ENCODE measurements at places on chromosomes 6 and 20.

DNA sequence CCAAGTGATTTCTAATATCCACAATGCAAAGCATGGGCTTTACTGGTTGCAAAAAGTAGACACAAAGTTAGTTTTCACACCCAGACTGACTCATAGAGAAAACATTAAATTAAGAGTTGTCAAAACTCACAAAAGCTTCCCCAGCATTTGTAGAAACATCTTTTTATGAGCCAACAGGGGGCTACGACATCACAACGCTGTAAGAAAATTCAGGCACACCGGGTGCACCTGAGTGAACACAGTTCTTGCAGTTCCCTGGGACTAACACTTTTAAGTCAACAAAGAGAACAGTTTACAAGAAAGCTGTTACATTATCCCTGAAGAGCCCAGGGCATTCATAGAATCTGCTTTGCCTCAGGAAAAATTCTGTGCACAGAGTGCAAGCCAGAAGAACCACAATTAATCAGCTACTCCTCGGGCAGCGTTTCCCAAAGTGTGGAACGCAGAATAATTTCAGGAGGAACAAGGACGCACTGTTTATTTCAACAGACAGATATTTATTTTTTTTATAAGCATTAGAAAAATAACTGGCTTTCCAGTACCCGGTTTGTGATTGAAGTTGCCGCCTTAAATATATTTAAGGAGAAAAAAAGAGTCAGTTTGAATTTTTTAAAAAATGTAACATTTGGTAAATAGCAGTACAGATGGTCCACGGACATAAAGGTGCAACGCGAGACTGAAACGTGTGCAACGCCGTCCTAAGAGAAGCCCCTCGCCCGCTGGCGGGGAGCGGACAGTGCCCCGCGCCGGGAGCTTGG is 1.2 kb downstream of the NCOA5 start:
- no peak for DNase-seq

DNA sequence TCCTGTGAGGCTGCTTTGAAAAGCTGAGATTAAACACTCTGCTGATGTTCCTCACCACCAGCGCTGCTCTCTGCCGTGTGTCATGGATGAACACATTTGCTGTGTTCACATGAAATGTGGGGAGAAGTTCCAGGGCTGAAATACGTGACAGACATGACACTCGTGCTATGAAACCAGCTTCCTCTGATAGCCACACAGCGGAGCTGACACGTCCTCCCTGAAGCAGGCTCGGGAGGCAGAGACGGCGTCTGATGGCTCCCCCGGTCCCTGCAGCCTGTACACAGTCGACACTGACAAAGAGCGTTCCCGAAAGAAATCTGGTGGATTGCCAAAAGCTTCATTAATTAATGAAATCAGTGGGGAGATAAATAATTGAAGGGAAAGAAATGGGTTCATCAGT is 17.5 kb downstream of the AGPAT4 start:
- DNase-seq, result no peak

DNA sequence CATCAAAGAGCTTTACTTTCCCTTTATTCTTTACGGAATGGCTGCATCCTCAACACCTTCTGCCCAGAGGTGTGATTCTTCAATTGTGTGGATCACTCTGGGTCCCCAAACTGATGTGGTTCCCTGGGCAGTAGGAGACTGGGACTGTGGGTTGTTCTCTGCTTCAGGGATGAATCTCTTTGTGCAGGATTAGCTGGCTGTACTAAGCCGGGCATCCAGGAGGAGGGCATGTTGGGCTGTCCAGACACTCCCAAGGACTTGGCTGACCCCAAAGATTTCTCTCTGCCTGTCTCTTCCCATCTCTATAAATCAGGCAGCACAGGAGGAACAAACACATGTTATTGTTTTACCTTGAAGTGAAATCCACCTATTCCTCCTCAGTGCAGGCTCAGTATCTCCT is 15.3 kb downstream of the FARS2 start:
- no peak for DNase-seq

DNA sequence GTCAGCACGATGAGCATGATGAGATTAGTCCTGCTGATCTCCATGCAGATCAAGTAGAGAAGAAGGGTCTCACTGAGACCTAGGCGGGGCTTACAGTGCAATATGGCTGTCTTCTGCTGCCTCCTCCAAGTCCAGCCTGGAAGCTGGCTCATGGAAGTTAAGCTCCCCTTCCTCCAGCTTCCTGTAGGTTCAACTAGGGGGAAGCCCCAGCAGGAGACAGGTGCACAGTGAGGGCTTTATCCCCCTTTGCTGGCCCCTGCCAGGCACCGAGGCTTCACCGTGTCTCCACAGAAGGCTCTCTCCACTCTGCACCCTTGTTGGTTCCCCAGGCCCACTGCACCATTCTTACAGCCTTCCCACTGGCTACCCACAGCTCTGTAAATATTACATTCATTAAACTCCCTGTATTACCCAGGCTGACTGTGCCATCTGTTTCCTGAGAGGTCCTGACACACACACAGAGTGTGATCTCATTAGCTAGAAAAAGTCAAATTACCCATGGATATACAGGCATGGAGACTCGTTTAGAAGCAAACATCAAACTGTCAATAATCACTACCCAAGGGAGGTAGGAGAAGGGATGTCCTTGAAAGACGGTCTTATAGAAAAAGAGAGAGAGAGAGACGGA is 90.4 kb downstream of the SLC2A10 start:
- no peak for DNase-seq

- no peak for DNase-seq
Observed at GRCh38 chr6:424741-425417, 33.3 kb downstream of the IRF4 start.

DNA sequence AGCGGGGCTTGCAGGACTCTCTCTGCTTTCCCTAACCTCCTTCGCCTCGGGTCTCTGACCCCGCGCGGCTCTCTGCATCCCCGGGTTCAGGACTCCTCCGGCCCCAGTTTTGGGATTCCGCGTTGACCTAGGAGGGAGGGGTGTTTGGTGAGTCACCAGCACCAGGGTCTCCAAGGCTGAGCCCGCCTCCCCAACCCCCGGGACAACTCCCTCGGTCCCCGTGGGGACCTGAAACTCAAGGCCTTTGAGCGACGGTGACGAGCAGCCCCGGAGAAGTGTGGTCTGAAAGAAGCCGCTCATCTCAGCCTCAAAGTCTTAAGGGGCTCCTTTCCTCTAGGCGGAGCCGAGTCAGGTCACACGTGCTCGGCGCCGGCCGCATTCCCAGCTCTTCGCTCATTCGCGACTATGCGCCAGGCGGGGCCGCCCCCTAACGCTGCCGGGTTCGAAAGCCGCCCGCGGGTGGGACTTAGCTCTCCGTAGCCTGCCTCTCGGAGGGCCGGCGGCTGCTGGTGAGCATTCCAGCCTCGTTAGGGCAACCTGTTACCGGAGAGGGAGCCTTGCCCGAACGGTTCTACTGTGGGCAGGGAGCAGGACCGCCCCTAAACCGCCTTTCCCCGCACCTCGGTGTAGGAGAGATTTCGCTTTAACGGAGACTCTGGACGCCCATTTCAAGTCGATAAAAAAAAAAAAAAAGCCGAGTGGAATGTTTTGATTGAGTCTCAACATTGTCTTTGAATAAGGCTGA is 3.0 kb upstream of the PRDM13 start:
- DNase-seq, result no peak

DNA sequence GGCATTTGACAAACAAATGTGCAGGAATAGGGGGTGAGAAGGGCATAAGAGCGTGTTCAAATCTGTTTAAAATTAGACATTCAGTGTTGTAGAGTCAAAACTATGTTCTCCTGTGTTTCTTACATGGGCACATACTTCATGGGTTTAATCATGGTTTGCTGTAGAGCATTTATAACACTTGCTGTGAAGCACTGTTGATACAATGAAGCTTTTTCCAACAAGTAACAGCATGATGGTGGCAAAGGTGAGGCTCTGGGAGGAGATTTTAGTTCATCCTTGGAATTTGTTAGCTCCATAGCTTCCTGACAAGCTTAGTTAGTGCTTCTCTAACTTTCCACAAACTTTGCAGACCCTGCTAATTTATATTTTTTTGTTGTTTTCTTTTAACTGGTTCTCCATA is 900.7 kb downstream of the TFAP2A start:
- DNase-seq, result no peak

DNA sequence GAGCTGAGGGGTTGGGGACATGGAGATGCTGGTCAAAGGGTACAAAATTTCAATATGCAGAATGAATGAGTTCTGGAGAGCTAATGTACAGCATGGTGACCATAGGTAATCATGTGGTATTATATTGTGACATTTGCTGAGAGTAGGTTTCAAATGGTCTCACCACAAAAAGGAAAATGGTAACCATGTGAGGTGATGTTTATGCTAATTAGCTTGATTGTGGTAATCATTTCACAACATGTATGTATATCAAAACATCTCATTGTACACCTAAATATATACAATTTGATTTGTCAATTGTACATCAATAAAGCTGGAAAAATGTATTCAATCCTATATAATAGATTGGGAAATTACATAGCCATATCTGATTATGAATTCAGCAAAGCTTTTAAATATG is 29.5 kb upstream of the TMEM14A start:
- DNase-seq, result no peak

GRCh38 chr6:37699138-37699766 is 1.6 kb upstream of the MDGA1 start:
- no peak for DNase-seq

- no peak for DNase-seq
Observed at GRCh38 chr6:154086510-154086909, 47.5 kb downstream of the OPRM1 start.

DNA sequence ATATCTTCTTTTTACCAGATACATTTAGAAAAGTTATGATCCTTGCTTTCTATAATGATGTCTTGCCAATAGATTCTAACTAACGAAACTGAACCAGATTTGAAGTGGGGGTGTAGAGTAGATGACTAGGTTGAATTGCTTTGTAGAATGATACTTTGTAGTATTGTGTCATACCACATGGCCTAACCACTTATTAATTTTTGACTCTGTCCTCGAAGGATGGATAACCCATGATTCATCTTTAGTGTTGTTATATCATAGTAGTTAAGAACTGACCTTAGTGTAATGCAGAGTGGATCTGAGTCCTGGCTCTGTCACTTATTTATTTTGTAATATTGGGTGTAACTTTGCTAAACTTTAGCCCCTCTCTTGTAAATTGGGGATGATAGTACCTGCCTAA is 4.5 kb downstream of the PHF3 start:
- DNase-seq, result no peak

- DNase-seq, result no peak
Observed at GRCh38 chr6:16670617-16671051, 90.6 kb downstream of the ATXN1 start.

DNA sequence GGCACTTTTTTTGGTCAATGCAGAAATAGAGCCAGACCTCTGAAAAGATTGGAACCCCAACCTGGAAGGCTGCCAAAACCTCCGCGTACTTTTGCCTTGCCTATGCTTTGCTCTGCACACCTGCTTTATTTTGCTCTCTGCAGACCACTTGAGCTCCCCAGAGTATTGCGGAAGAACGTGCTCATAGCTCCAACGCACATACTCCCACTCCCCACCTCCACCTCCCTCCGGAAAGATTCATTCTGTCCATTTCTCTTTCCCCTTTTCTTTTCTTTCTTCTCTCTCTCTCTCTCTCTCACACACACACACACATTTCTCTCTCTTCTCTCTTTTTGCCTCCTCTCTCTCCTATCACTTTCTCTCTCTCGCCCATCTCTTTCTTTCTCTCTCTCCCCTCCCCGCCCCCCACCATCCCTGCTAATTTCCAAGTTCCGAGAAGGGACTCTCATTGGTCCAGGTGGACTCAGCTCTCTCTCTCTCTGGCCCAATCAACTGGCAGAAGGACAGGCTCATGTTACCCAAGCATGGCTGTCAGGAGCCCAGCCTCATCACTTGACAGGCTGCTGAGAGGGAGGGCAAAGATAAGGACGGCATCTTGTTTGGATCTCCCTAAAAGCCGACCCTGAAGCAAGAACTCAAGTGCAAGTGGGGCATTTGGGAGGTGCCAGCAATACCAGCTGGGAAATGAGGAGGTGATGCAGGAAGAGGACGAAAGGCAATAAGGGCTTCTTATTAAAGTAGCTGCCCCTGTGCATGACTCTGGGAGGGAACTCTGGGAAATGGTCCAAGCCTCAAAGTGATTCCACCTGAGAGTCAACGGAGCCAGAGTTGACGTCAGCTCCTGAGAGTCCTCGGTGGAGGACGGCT is 246.1 kb downstream of the LY86 start:
- no peak for DNase-seq

- no peak for DNase-seq
Observed at GRCh38 chr6:255751-256083, 36.6 kb upstream of the DUSP22 start.

GRCh38 chr6:31740397-31741223 is 805 bp downstream of the MSH5 start:
- no peak for DNase-seq

- no peak for DNase-seq
Observed at GRCh38 chr20:55790178-55790577, 215.1 kb downstream of the CBLN4 start.

GRCh38 chr20:56893226-56893917 is 264.3 kb downstream of the TFAP2C start:
- peak; percentile 15 for DNase-seq

- DNase-seq, result no peak
Observed at GRCh38 chr6:127376685-127377084, 33.3 kb upstream of the ECHDC1 start.

- DNase-seq, result no peak
Observed at GRCh38 chr20:6489361-6490171, 277.9 kb upstream of the BMP2 start.

DNA sequence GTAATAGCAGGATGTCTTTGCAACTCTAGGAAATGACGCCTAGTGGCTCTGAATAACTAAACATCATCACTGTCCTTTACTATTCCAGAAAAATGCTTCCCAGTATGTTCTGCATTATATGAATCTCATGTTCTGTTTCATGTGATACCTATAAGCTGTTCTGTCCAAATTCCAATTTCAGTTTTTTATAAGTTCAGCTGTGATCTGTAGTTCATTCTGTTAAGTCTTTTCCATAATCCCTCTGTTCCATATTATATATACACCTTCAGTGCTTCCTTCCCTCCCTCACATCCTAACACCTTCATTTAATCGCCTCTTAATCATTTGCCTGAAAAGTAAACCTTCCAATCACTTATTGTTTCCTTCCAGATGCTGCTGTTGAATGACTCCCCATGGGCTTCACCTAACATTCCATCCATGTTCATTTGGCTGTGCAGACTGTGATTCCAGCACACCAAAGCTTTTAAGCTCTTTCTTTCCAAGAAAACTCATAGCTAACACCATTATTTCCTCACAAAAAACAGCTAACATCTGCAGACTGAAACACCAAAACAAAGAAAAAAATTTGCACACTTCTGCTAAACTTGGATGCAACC is 18.6 kb downstream of the HMGCLL1 start:
- DNase-seq, result no peak

GRCh38 chr6:45445749-45446549 is 68.2 kb upstream of the SUPT3H start:
- peak; percentile 49 for DNase-seq

DNA sequence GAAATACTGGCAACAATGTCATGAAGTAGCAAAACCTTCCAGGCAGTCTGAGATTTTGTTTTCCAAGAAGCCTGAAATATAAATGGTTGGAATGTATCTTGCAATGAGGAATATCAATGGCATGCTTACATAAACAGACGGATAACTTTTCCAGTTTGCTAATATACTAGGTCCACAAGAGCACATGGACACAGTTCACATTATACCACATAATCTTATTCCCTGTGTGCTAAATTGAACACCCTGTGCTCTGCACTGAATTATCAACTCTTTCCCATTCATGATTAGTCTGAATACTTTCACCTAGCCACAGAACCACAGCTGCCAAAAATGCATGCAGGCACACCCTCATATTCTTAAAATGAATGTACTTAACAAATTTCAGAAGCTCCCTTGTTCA is 274.3 kb downstream of the COL12A1 start:
- DNase-seq, result no peak

GRCh38 chr6:139747154-139747553 is 372.7 kb upstream of the CITED2 start:
- DNase-seq, result no peak
